CD4-positive, alpha-beta T cell treated with Interleukin-17A for 1 hour (primary cell): ENCODE measurements at places on chromosomes 4 and X.

- DNase-seq, result no peak
Measured at GRCh38 chr4:169089004-169089403, 78.9 kb upstream of the CBR4 start.

DNA sequence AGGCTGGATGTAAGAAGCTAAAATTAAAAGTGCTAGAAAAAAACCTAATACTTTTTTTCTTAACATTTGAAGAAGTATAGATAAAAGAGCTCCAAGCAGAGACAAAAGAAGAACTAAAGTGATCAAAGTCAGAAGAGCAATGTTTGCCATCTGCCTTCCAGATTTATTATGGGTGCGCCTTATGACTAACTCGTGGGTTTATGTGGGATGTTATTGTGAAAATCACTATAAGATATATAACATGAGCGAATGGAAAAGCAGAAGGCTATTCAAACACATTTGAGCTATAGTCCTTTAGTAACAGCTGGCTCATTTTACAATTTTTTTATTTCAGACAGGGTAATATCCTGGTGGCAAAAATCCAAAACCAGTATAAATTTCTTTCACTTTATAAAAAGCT lies 1040.7 kb downstream of the RAPGEF2 start:
- DNase-seq, result no peak

DNA sequence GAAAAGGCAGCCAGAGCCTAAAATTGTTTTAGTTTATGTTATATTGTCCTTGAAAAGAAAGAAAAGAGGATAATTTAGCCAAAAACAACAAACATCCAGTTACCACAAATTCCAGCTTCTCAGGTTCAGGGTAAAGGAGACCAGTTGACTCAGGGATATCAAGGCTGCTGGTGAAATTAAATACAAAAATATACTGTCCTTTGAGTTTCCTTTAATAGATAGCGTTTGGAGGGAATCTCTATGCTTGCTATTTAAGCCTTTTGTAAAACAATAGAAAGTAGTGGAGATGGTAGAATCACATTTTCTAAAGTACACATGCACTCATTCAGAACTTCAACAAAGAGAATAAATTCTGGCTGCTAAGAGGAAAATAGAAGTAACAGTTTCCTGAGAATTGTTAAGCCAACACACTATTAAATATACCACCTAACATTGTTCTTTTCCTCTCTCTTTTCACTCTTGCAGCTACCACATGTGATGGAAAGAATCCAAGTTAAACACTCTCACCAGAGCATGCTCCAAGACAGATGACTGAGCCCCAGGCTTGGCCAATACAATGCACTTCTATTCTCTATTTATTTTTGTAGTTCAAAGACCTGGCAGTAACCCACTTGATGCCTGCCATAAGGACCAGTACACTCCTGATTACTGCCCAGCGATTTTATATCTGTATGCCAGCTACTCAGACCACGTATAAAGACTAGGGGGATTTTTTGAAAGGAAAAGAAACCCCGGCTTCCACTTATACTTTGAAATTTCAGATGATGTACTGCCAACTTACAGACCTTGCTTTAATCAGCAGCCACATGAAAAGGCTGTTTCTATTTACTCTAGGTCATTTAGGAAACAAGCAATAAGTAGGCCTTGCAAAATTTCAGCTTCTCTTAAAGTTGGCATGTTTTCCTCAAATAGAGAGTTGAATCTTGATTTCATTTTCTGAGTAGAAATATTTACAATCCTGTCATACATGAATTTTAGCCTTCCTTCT lies 756.9 kb downstream of the FAT4 start:
- no peak for DNase-seq

- no peak for DNase-seq
Measured at GRCh38 chr4:93814141-93814540, 14.4 kb upstream of the ATOH1 start.

DNA sequence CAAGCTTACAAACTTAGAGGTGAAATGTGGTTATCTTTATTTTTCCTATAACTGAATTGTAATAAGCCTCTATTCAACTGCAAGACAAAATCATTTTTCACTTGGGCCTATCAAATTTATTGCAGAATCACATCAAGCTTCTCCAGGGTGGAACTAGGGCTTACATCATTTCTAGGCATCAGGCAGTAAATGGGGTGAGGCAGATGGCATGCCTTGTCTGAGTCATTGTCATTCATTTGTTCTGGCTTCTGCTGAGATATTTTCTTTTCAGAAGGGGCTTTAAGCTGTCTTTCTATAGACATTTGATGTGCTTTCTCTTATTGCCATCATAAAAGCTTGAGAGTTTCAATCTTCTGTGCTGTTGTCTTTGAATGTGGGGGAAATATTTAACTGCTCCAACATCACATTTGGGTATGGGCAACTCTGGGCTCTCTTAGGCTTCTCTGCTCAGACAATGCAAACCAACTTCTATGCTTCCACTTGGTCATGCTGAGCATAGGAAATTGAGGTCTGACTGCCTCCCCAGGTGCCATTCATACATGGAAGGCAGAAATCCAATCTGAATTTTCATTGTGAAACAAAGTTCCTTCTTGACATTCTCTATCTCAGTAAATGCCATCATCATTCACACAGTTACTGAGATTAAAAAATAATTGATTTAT lies 225.8 kb upstream of the GIMD1 start:
- DNase-seq, result no peak
